ENCODE measurements at places on chromosomes 5 and 9.
A peak's percentile ranks its signal among the peaks of the same experiment; 100 is the strongest.

DNA sequence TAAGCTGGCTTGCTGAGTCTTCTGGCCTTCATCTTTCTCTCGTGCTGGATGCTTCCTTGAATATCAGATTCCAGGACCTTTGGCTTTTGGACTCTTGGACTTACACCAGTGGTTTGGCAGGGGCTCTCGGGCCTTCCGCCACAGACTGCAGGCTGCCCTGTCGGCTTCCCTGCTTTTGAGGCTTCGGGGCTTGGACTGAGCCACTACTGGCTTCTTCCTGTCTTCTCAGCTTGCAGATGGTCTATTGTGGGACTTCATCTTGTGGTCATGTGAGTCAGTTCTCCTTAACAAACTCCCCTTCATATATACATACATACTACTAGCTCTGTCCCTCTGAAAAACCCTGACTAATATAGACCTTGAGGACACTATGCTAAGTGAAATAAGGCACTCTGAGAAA lies 78.3 kb upstream of the SSBP2 start:
- DNase-seq, result no peak

DNA sequence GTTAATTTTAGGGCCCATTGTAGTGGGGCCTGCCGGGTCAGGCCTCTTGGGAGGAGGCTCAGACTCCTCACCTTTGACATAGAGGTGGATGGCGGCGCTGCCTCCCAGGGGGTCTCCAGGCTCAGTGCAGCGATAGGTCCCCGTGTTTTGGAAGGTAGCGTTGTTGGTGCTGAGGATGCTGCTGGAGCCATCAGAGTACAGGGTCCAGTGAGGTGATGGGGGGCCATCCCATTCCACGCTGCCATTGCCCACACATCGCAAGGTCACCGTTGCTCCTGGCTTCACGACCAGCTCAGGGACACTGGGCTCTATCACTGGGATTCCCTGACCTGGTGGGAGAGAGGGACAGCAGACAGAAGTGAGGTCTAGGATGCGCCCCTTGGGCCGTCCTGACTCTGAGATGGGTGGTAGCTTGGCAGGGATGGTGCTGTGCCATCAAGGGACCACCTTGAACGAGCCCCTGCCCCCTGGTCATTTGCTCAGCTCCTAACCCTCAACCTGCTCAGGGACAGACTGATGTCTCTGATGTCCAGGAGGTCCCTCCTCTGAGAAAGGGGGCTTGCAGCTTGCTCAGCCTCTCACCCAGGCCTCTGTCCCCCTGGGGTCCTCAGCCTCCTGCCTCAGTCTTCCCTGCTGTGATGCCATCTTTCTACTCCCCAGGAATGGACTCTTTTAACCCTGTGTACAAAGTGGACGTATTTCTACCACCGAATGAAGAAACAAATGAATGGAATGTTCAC lies 5.5 kb downstream of the CSF1R start:
- no peak for DNase-seq

- DNase-seq, result no peak
Observed at GRCh38 chr9:36548454-36548853, 24.2 kb upstream of the MELK start.

GRCh38 chr9:86685556-86685955 lies 261.8 kb downstream of the GAS1 start:
- no peak for DNase-seq

DNA sequence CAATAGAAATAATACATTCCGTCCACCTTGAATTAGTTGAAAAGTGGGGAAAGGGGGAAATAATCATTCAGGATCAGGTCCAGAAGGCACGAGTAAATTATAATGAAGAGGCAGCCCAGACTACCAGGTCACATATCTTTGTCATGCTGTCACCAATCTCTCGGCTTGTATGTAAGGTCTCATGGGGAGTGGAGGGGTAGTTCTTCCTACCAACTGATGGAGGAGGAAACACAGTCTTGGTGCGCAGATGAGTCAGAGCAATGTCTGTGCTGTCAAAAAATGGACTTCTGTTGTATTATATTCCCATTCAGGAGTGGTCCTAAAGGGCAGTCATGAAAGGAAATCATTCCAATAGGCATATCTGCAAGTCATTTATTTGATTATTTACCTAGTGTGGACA lies 164.2 kb upstream of the PTGER4 start:
- peak; percentile 36 for DNase-seq

DNA sequence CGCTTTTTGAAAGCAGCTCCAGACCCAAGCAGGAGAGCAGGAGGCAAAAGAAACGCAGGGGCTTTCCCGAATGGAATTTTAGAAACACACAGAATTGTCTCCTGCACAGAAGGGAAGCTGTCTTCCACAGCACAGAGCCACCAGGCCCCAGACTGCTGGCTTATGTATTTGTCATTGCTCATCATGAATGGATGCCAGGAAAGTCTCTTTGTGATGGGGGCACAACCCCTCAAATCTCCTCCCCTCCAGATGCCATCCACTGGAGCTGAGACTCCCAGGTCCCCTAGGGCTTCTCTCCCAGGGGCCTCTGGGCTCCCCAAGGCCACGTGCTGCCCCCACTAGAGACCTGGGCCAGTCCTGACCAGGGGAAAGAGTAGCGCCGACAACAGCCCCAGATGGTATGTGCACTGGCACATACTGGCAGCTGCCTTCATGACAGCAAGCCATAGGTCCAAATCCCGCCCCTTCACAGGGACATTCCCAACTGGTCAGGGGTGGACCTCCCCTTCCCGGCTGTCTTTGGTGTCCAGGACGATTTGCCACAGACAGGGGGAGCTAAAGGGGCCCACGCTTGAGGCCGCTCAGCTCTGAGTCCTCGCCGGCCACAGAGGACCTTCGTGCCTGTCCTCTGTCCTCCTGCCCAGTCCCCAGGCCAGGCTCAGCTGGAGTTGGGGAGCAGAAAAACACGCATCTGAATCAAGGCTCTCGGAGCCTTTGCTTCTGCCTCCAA lies 127.8 kb downstream of the KCNIP1 start:
- DNase-seq, result no peak

Measured in EH (cell line).